ENCODE measurements at places on chromosomes 7 and 10.

DNA sequence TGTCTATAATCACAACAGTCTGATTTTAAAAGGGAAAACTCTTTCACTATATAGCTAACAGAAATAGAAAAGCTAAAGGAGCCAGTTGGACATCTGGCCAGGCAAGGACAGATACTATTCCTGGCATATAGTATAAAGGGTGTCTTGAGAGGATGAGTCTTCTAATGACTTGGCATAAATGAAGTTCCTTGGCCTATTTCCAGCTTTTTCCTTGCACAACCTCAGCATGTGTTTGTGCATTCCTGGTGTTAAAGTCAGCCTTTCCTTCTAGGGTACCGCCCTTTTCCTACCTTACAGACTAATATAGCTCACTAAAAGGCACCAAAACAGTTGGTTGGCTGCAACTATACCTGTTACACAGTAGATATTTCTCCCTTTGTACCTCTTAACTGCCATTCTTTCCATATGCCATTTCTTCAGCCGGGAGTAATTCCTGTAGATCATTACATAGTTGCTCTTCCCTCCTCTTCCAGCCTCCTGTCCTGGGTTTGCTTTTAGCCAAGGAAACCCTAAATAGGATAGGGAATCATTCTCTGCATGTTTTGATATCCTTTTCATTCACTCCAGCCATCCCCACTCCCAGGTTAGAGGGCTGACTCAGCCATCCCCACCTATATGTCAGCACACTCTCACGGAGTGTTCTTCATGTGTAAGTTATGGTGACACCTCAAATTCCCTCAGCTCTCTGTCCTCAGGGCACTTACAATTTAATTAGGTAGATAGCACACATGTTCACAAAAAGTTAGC, 102.1 kb upstream of the MDFIC start:
- DNase-seq: no peak

DNA sequence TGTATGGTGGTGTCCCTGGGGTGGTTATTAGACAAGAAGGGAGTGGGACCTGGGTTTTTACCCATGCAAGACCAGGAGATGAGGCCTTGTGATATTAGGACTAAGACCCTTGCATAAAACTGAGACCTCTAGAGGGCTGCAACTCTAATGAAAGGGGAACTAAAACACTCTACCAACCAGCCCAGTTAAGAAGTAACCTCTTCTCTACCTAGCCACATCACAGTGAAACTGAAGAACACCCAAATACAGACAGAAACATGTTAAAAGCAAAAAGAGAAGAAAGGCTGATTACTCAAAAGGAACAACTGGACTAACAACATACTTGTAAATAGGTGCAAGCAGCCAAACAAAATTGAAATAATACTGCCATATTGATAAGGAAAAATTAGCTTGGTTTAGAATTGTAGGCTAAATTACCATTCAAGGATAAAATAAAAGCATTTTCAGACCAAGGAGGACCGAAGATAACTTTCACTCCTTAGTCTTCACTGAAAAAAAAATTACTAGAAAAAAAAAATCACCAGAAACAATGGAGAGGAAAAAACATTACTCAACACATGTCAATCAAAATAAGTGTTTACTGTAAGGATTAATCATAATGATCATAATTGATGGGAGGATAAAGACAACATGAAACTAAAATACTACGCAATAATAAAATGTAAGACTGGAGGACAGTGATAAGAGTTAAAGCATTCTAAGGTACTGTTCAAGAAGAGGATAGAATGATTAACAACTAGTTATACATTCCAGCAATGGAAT, 27.6 kb downstream of the ERLIN1 start:
- DNase-seq: no peak

DNA sequence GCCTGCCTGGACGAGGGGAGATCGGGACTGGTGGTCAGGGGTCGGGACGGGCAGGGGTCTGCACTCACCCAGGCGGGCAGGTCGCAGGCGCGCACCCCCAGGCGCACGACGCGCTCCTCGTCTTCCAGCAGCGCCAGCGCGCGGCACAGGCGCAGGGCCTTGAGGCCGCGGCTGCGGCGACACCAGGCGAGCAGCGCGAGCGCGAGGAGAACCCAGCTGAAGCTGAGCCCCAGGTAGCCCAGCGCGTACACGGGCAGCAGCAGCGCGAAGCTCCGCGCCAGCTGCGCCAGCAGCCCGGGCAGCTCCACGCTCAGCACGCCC, 328 bp downstream of the ESYT2 start:
- DNase-seq: peak; percentile 56

DNA sequence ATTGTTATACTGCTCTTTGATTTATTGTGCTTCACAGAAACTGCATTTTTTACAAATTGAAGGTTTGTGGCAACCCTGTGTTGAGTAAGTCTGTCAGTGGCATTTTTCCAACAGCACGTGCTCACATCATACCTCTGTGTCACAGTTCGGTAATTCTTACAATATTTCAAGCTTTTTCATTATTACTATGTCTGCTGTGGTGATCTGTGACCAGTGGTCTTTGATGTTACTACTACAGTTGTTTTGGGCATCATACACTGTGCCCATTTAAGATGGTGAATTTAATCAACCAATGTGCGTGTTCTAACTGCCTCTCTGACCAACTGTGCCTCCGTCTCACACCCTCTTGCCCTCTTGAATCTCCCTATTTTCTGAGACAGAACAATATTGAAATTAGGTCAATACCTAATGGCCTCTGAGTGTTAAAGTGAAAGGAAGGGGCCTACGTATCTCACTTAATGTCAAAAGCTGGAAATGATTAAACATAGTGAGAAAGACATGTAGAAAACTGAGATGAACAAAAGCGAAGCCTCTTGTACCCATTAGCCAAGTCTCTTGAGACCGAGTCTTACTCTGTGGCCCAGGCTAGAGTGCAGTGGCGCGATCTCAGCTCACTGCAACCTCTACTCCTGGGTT, 20.2 kb upstream of the ASL start:
- DNase-seq: no peak

DNA sequence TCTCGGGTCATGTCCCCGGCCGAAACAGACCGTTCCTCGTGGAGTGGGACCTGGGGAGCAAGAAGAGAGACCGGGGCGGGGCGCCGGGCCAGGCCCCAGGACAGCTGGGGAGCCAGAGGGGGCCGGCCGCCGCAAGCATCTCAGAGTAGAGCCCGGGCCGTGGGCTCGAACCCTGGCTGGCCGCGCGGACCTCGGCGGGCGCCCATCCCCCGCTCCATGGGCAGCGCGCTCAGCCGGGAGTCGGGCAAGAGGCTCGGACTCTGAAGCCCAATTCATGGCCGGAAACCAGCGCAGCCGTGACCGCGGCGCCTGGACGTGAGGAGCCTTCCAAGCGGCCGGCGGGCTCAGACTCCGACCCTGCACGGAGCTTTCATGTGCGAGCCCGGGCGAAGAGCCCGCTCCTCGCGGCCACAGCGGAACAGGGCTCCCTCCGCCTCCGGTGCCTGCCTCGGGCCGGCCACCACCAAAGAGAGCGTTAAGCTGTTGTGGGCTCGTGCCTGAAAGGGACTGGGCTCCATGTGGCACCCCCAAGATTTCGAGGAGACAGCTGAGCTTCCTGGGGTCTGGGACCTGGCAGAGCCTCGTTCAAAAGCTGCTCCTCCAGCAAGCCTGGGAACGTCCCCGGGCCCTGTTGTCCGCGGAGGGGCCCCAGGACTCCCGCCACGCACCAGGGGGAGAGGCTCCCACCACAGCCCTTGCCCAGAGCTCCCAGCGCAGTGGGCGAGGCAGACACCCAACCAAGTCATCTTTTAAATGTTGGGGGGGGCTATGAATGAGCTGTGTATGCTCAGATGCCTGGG, 757 bp upstream of the GRID1 start:
- DNase-seq: no peak

DNA sequence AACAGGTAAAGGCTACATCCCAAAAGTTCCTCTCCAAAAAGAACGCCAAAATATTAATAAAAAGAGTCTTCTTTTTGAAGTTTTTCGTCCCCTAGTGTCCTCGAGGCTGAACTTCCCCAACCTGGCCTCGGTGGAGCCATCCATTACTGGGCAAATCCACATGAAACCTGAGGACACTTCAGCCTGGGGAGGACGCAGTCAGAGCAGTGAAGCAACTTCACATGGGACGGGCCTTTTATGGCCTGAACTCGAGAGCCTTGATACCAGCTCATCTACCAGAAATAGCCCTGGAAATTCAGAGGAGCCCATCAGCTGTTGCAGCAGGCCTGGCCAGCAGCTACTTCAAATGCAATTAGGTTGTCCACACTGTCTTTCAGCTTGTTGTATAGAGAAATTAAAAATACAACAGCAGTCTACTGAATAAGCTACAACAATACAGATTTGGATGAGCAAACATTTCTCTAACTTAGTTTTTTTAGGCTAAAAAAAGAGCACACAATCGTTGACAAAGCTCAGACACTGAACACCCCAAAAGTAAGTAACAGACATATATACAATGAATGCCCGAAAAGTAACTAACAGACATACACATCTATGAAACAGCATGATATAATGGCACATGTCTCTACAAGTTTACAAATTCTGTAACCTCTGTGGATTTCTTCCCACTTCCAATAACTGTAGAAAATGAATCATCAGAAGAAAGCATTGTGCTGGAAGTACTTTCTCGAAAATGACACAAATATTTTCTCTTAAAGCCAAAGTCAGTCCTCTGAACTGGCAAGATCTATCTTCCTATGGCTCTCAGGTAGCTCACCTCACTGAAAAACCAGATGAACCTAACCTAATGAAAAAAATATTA, at the start of gene SVIL:
Gene SVIL (minus strand): TSS at position 208 of the 862 bp plus-strand sequence. CDS start 79,913 bp downstream, outside the sequence.
- DNase-seq: no peak

DNA sequence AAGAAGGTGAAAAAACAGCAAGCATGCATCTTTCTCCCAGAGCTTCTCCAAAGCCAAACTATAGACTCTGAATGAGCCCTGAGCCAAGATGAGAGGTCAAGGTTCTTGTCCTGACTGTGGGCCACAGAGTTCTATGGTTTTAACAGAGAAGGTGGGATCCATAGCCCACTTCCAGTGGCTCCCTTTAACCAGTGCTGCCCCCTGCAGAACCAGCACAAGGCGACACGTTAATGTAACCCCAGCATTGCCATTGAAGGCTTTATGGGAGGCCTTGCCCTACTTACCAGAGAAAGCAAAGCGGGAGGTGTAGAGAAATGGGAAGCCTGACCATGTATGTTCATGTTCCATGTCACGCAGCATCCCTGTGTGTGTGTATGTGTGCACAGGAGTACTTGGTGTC, 243.6 kb downstream of the PRPF18 start:
- DNase-seq: no peak

- DNase-seq: no peak
Observed at GRCh38 chr10:95451150-95451549, 110.0 kb downstream of the SORBS1 start.

DNA sequence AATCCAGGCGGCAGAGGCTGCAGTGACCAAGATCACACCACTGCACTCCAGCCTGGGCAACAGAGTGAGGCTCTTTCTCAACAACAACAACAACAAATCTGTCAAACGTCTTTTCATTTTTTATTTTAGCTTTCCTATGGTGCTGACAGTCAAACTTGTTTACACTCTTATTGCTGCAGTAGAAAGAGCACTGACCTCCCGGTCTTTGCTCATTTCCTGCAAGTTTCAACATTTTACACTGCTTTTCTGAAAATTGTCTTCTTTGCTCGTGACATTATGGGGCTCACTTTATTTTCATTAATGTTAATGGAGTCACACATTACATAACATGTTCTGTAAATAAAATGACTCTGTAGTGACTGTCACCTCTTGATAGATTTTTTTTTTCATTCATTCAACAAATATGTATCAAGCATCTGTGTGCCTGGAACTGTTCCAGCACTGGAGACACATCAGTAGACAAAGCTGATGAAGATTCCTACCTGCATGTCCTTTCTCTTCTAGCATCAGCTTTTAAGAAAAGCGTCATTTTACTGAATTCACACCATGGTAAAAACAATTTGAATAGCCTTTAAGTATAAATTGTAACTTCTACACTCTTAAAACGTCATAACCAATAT, 277.3 kb downstream of the CELF2 start:
- DNase-seq: no peak

DNA sequence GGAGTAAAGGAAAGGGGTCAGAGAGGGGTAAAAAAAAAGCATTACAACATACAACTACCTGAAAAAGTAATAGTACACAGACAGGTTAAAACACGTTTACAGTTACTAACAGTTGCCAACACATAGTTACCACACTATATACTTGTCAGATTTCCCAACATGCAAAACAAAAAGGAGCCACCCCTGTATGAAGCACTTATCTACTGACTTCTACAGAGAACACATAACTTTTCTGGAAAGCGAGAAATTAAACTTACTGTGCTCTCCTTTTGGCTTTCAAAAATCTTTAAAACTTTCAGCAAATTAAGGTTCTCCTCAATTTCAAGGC, 2.1 kb downstream of the ABI1 start:
- no peak for DNase-seq

DNA sequence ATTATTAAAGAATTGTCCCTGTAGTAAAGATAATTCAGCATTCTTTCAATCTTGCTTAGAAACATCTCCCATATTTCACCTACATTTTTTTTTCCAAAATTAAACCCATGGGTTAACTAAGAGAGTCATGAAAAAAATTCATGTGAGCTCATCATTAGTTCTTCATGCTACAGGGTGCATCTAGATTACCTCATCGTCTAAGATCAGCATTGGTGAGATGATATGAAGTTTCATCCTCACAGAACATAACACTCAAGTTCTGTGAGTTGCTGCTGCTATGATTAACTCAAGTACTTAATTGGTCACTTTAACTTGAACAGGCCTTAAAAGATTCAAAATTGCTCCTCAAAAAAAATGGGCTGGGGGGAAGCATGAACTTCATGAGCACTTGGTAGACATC, 50.0 kb downstream of the RAB11FIP2 start:
- DNase-seq: no peak

DNA sequence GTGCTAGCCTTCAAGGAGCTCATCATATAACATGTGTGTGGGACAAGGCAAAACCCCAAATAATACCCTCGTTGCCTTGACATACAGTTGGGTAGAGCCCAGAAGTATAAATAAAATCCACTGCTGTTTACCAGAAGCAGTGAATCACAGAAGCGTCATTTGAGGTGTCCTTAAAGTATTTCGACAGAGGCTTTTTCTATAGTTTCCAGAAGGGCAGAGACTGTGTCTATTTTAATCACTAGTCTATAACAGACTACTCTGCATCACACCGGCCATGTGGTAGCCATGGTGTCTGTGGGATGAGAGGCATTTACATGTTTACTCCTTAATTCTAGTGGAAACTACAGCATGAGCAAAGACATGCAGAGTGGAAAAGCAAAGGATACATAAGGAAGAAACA, 131.3 kb downstream of the CTTNBP2 start:
- DNase-seq: no peak

- no peak for DNase-seq
Observed at GRCh38 chr10:34081347-34081743, 733.8 kb downstream of the PARD3 start.

DNA sequence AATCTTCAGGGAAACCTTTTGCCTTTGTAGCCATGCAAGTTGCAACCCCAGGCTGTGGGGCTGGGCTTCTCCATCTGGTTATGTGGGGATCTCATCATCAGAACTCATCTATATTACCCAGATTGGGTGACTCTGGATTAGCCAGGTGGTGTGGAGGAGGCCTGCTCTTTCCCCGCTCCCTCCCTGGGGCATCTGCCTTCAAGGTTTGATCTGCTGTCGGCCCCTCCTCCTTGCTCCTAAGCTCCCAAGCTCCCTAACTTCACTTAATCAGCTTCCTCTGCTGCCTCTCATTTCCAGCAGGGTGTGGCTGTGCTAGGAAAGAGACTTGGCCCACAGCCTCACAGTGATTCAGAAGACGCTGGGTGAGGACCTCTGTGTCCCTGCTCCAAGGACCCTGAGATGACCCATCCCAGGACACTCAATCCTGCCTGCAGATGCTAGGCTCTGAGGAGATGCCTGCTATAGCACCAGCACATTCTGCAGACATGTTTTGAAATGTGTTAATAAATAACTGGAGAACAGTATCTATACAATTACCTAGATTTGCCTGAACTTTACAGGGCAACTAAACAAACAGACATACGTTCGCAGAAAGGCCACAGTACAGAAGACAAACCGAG, 392.1 kb upstream of the PODXL start:
- DNase-seq: no peak

All from pulmonary artery endothelial cell (primary cell).